NCI-H460 (cell line): ENCODE measurements at places on chromosomes 5 and 9.

DNA sequence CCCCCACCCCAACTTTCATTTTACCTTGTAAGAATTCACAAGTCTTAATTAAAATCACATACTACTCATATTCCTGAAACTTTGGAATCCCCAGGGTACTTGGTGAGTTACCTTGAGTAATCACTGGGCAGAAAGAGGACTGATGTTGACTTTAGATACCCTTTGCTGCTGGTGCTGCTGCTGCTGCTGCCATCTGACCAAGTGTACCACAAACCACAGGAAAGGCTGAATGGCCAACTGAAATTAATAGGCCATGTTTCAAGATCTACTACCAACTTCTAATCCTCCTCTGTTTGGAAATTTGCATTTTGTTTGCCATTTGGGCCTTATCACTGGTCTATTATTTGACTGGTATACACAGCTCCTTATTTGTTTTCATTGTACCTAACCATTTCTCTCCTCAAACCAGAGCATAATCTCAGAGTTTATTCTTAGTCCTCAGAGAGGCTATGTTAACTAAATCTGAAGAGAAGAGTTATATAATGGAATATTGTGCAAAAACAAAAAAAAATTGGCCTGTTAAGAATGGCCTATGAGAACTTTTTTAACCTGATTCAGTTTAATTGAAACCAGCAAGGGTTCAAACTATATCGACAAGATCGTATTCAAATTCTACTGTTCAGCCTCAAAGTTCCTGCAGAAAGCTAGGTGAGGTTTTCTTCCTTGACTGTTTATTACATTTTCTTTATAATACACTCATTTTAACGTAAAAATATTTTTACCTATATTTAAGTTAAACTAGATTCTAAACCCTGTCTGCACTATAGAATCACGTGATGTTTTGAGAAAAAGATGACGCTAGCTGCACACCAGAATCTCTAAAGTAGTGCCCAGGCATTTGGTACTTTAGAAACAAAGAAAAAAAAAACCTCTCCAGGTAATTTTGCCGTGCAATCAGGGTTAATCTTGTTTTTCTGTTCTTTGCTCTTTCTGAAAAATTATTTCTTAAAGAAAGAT is 13.1 kb downstream of the SELENOP start:
- DNase-seq = no peak

DNA sequence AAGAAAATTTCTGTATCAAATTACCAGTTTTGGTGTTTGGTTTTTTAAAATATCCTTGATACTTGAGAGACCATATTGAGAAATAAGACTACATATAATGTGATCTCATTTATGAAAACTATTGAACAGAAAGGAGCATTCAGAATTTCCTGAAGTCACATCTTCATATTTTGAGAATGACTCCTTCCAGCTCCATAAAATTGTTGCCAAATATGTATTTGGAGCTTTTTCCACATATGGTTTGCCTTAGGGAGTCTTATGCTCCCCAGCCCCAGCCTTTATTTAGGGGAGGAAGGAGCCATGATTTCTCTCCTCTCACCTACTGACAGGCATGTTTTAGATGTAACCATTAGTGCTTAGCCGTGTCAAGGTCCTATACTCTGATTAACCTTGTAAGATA is 51.1 kb downstream of the GCNT1 start:
- no peak for DNase-seq

GRCh38 chr5:24589566-24589965 is 55.2 kb downstream of the CDH10 start:
- no peak for DNase-seq

DNA sequence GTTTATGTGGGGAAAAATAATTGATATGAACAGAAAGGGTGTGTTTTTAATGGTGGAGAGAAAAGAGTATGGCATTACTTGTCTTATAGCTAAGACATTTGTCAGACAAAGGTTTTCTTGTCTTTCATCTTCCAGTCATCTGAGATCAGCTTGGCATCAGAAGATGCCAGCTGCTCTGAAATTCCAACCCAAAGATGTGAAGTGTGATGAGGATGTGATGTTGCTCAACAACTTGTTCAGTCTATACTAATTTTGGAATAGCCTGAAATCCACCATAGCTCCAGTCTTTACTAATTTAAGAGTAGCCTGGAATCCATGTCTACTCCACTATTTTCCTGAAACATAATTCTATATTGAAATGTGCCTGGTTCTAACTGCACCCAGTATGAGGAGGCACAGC is 182.3 kb downstream of the CFAP90 start:
- no peak for DNase-seq

DNA sequence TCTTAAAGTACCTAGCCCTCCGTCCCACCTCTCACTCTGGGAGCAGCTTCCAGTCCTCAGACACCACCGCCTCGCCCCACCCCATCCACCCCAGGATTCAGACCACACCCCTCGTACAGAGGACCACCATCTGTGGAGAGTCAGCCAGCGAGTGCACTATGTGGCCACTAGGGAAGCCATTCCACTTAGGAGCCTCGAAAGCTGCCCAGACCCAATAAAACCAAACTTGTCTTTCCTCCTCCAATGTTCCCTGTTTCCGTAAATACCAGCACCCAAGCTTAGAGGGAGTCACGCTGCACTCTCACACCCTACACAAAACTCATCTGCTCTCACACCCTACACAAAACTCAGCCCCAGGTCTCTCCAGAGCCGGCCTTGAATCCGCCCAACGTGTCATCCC is 1.9 kb downstream of the GCNT4 start:
- DNase-seq = no peak

- DNase-seq = no peak
Measured at GRCh38 chr5:143045062-143045461, 274.9 kb downstream of the ARHGAP26 start.

DNA sequence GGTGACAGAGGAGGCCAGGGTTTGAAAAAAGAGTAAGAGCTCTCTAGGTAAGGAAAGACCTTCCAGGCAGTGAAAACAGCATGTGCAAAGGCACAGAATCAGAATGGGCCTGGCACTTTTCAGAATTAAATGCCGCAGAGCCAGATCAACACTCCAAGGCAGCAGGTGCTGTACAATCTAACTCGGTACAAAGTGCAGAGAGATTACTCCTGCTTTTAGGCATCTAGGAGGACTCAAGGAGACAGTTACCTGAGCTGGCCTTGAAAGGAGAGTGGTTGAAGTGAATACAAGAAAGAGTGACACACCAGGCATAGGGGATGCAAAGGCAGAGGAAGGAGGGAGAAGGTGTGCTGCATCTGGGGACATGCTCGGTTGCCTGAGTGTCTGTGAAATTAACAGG is 21.5 kb downstream of the HRH2 start:
- no peak for DNase-seq

GRCh38 chr9:15936306-15936921 is 383.6 kb downstream of the CCDC171 start:
- DNase-seq = no peak

GRCh38 chr9:114055894-114056293 is 22.2 kb downstream of the AMBP start:
- DNase-seq = no peak

DNA sequence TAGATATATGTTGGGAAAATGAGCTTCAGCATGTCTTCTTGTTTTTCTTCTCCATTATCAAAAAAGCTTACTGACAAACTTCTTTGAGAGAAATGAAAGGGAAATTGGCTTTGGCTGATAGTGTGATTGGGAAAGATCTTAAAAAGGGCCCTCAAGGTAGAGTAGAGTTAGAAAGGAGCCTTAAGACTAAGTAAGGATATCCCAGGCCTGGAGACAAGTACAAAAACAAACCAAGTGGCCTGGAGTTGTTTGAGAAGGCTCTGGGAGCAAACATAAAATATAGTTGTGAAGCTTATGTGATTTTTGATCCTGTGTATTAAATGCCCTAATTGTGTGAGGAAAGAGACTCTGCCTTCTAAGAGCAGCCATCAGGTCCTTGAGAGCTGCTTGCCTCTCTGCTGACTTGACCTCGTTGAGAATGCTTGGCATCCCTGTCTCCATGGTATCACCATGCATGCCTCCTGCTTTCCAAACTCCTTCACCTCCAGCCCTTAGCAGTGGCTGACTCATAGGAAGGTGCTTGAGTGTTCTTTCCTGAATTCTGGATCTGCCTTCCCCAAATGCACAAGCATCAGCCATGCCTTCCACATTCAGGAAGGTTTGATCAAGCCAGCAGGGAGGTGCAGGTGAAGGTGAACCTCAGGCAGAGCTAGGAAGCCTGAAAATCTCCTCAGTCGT is 78.9 kb downstream of the SMARCA2 start:
- no peak for DNase-seq
